ENCODE measurements at places on chromosomes 7 and 10.

GRCh38 chr10:109977382-109977806 lies 30.4 kb upstream of the ADD3 start:
- no peak for DNase-seq

DNA sequence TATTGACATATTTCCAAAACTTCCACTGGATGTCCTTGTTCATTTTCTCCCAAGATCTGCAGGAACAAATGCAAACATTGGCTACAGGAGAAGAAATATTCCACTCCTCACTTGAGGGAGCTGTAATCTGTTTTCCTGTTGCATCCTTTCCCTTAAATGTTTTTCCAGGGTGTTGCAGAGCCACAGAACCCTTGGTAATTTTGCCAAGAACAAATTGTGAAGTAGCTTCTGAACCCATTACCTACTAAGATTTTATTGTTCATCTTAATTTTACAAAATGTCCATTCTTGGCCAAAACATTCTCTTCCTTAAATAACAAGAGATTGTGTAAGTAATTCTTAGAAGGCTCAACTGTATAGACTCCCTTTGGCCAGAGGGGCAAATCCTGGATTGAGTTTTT lies 177.0 kb downstream of the GNAT3 start:
- DNase-seq: no peak

GRCh38 chr7:137732168-137732567 lies 114.6 kb downstream of the DGKI start:
- DNase-seq: no peak

- no peak for DNase-seq
Observed at GRCh38 chr7:100629117-100629716, 12.1 kb downstream of the TFR2 start.

GRCh38 chr7:157565981-157566630 lies 229.3 kb downstream of the DNAJB6 start:
- no peak for DNase-seq

GRCh38 chr10:71980181-71981014 lies 16.2 kb downstream of the CHST3 start:
- no peak for DNase-seq

DNA sequence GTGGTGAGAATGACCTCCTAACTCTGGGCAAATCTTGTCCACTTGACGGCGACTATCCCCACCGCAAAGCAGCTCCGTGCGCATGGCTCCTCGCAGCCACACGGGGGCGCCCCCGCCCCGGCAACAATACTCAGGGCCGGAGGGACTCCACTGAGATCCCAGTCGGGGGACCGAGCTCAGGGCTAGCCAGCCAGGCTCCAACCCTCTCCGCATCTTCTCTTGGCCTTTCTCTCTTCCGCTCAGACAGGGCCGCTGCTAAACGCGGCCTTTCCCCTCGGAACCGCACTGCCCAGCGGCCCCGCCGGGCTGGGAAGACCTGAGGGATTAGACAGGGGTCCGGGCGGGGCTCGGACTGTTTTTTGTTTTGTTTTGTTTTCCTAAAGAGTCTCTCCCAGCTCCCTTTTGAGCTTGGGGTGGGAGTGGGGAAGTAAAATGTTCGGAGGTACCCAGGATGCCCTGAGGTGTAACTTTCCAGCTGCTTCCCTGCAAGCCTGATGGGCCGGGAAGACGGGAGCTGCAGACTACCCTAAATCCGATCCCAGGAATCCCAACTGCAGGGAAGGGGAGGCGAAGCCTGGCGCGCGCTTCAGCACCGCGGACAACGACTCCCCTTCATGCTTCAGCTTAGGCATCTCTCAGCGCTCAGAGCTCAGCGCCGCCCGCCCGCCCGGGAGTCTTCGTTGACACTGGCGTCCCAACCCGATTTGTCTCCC lies 2.7 kb downstream of the KCNIP2 start:
- peak; percentile 80 for DNase-seq

DNA sequence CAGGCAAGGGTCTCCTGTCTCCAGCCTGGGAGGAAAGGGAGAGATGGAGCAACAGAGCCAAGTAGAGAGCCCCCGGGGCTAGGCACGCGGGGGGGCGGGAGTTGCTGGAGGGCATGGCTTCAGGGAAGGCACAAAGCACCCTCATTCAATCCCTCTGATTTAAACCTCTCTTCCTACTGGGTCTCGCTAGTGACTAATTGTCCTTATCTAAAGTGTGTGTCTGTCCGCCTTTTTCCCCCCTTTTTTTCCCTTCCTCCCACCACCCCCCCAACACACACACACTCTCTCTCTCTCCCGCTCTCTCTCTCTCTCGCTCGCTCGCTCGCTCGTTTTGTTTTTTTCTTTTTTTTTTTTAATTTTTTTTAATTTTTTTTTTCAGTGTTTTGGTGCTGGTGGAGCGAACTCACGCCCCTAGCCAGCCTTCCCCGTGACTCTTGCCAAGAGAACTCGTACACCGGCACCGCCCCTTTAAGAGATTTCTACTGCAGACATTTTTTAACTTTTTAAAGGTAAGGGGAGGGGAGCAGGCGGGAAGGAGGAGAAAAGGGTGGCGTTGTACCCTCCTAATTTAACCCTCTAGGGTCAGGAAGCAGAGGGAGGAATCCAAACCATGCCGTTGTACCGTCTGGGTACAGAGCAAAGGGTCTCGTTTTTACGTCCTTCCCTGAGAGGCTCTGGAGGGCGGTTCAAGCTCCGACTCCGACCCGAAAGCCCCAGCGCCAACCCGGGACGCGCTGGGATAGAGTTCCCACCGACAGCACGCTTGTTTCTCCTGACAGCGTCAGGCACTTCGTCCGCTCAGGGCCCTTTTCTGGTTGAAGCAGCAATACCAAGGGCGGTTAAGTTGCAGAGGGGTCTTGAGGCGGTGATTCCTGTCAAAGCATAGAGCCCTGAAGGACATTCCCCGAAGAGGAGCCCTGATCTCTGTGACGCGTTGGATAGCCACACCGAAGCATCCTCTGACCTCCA lies at the start of gene HPSE2:
HPSE2 (minus strand) TSS at position 195 of the 969 bp plus-strand sequence.
- DNase-seq: no peak

- DNase-seq: no peak
Observed at GRCh38 chr7:47625861-47626715, 44.2 kb upstream of the TNS3 start.

DNA sequence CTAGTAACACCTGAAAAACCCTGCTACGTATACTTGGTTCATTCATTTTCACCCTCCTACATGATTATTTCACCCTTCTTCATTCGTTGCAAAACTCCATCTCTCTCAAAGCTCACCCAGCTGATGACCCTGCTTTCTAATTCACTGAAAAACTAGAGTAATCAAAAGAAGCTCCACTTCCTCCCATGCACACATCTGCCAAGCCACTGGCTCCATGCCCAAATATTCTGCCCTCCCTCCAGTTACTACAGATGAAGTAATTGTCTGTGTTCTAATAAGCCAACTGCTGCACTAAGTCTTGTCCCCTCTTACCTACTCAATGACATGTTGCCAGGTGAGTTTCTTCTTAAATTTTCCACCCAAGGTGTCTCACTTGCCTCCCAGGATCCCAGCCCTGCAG lies 96.9 kb upstream of the CCDC71L start:
- DNase-seq: no peak

- no peak for DNase-seq
Observed at GRCh38 chr10:131977323-131978096, 4.2 kb downstream of the BNIP3 start.

DNA sequence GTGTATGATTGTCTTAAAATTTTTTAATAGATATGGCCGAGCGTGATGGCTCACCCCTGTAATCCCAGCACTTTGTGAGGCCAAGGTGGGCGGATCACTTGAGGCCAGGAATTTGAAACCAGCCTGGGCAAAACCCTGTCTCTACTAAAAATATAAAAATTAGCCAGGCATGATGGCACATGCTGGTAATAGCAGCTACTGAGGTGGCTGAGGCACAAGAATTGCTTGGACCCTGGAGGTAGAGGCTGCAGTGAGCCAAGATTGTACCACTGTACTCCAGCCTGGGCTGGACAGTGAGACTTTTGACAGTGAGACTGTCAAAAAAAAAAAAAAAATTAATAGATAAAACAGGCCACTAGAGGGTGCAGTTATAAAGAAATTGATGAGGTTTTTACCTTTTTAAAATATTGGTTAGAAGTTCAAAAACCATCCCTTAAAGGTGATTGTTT lies 20.5 kb downstream of the NOM1 start:
- no peak for DNase-seq

GRCh38 chr10:113389969-113390368 lies 162.9 kb upstream of the HABP2 start:
- no peak for DNase-seq

GRCh38 chr7:27603813-27604212 lies 58.9 kb downstream of the HIBADH start:
- DNase-seq: no peak

Data from activated B cell treated with CpG ODN at 0.5 μM for 24 hours (primary cell).